HFFc6 (cell line): ENCODE measurements at places on chromosomes 6 and 20. TPM values are rescaled to one million over a fixed set of nuclear protein-coding genes. Genes with fewer than 3 reads are reported as not detected.

Gene GLP1R
- not detected in 2 replicates for total RNA-seq

Gene PGC
- not detected in 3 replicates for total RNA-seq

Gene CALHM5
- 1.6 to 4.6 TPM (median 2.0 TPM) in 3 replicates for total RNA-seq

Gene WFDC12
- not detected in 3 replicates for total RNA-seq

Gene MCCD1
- total RNA-seq = not detected in 3 replicates

Gene VTA1
- total RNA-seq = 69.1 to 81.3 TPM (median 69.4 TPM) in 3 replicates

Gene LBP
- not detected in 3 replicates for total RNA-seq

GRCh38 chr6:109071125-109071917 lies 23.3 kb downstream of the SESN1 start:
- no peak for DNase-seq

DNA sequence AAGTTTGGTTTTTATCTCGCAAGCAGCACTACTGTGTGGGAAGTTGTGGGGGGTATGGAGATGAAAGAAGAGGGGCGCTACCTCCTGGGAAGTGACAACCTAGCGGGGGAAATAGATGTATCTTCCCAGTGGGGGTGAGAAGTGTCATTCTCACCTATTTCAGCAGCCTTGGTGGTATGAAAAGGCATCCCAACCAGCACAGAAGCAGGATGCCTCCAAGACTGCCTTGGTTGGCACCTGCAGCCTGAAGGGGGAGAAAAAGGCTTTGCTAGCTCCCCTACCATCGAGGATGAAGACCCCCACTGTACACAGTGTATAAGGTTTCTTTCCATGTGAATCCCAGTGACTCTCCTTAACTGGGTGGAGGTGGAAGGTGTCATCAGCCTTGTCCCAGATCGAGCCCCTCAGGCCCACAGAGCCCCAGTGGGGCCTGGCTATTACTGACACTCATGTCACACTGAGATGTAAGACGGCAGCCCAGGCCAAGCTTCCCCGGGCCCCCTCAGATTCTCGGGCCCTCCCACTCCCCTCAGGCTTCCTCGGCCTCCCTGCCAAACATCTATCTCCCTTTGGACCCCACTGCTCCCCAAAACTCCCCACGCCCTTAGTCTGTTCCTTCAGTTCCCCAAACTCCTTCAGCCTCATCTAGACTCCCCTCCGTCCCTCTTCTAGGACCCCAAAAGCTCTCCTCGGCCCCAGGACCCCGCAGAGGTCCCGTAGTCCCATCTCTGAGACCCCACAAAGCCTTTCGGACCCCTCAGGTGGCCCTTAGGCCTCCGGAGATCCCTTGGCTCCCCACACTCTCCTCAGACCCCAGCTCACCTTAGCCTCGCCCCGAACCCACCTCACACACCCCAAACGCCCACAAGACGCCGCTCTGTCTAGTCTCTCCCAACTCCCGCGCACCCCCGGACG lies 688 bp downstream of the COMMD7 start:
- DNase-seq = no peak

DNA sequence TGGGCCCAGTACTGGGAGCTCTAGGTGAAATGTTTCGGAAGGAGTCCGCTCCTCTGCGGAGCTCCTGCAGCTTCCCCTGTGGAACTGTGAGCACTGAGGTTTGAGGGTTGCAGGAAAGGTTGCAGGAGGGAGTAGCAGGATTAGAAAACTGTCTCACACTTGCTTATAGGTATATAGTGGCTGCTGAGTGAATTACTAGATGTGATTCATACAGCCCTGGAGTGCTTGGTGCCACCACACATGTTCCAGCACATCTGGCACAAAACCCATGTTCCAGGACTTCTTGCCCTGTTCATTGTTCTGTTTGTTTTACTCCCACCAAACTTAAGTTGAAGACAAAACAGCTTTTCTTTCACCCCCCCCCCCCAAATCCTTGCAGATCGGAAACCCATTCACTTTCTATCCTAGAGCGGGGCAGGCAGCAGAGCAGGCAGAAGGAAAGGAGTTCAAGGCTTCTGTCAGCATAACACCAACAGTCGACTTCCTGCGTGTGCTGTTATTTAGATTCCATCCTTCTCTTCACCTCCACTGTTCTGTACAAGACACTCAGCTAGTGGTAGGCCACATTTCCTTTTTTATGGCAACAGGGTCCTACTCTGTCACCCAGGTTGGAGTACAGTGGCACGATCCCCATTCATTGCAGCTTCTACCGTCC lies 669 bp upstream of the PEX6 start:
- DNase-seq = peak; percentile 48

GRCh38 chr6:157650801-157651200 lies 172.2 kb upstream of the SNX9 start:
- no peak for DNase-seq

DNA sequence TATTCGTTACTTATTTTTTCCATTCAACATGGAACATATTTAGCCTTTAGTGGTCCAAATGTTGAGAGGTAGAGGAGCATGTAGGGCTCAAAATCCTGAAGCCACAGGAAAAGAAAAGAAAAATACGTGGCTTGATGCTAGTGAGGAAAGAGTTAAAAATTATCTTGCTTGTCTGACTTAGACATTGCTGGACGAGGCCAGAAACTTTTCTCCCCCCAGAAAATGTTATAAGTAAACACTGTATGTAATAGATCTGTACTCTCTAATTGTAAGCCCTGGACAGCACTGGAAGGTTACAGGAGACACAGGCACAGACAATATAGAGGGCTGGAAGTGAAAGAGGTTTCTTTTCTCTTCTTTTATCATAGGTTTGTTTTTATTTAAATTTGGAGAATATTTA lies 165.6 kb downstream of the ZFP64 start:
- DNase-seq = no peak

DNA sequence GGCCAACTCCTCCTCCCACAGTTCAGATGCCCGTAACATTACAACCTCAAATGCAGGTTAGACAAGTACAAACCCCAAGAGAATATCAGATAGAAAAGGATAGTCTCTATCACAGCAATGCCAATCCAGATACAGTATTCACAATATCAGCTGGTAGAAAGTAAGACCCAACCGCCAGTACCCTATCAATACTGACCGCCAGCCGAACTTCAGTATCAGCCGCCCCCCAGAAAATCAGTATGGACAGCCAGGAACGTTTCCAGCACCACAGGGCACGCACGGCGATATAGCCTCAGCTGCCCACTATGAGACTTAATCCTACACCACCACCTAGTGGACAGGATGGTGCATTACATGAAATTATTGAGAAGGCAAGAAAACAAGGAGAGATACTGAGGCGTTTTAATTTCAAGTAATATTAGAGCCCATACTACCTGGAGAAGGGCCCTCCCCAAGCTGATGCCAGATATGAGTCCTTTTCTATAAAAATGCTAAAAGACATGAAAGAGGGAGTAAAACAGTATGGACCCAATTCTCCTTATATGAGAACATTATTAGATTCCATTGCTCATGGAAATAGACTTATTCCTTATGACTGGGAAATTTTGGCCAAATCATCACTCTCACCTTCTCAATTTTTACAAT lies 17.6 kb upstream of the EIF2S2 start:
- peak; percentile 62 for DNase-seq

DNA sequence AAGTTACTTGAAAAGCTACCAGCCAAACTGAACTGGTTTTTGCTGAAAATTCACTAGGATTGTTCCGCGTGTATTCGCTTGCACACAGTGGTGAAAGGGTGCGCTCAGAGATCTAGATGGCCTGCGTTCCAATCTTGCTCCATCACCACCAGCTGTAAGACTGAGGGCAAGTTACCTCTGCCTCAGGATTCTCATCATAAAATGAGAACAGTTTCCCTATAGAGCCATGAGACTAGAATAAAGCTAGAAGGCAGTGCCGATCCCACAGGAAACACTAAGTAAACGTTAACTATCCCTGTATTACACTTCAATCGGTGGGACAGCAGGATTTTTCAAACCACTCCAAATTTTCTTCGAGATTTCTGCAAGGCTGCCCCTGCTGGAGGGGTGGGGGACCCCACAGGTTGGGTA lies 838 bp downstream of the AHCY start:
- DNase-seq = peak; percentile 21

DNA sequence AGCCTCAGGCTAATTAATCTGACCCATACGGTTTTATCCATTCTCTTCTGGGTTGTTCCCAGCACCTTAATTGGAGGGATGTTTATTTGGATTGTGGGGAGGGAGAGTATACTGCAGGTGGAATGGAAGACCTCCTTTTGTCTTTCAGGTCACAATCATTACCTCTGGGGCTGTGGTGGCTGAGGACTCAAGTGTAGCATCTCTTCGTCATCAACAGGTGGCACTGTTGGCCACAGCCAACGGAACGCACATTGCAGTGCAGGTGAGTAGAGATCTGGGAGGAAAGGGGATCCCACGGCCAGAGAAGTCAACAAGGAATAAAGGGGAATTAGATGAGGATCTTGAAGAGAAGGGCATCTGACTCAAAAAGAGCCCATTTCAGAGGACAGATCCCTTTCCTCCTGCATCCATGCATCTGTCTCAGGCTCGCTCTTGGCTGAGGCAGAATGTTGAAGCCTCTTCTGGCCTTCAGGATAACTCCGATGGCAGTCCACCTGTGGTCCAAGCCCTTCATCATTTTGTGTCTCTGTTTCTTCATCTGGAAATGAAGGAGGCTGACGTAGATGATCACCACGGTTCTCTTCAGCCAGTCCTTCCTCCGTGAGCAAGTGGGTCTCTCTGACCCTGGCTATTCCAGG lies 3.2 kb upstream of the DEF6 start:
- DNase-seq = peak; percentile 23

- DNase-seq = no peak
Measured at GRCh38 chr6:25698631-25699030, 46.6 kb downstream of the SCGN start.

DNA sequence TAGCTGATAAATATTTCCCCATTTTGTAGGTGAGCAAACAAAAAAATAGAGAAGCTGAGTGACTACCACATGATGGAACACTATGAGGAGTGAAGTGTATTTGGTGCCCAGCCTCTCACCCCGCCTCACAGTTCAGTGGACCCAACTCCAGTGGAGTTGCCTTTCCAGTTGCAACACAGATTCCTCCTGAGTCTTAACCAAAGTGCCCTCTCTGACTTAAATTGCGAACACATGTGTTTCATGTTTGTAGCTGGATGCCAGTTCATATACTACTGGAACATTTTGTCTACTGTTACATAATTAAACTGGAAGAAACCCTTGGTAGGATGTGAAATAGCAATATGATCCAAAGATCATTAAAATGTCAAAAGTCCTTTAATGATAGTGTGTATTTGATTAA lies 448.9 kb downstream of the COL12A1 start:
- DNase-seq = no peak

GRCh38 chr20:58795923-58796245 lies 54.8 kb downstream of the GNAS-AS1 start:
- DNase-seq = no peak

GRCh38 chr6:49698478-49698877 lies 14.9 kb downstream of the CRISP2 start:
- no peak for DNase-seq

DNA sequence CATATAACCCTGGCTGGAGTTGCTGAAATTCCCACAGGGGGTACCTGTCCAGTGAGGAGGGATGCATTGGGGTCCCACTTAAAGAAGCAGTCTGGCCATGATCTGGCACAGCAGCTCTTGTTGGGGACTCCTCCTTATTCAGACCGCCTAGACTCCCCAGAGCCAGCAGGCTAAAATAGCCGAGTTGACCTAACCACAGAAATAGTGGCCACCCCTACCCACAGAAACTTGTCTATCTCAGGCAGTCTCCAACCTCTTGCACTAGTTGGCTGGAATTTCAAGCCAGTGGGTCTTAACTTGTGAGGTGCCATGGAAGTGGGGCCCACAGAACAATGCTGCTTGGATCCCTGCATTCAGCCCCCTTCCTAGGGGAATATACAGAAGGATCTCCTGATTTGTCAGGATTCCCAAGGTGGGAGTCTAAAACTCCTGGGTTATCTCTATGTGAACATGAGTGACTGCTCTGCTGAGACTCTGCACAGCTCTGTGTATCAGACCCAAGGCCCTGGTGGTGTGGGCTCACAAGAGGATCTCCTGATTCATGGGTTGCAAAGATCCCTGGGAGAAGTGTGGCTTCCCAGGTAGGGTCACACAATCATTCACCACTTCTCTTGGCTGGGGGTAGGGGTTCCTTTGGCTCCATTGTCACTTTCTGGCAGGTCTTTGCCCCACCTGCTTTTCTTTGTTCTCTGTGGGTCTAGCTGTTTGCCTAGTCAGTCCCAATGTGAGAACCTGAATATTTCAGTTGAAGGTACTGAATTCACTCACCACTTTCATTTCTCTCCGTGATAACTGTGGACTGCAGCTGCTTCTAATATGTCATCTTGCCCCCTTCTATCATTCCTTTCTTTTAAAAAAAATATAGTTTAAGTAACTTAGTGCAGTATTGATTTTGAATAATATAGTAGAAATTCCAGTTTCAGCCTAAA lies 65.5 kb upstream of the CLVS2 start:
- DNase-seq = no peak
